ENCODE measurements at places on chromosomes 2 and 18.

GRCh38 chr2:119508756-119509155 lies 15.5 kb downstream of the SCTR start:
- DNase-seq, result no peak

DNA sequence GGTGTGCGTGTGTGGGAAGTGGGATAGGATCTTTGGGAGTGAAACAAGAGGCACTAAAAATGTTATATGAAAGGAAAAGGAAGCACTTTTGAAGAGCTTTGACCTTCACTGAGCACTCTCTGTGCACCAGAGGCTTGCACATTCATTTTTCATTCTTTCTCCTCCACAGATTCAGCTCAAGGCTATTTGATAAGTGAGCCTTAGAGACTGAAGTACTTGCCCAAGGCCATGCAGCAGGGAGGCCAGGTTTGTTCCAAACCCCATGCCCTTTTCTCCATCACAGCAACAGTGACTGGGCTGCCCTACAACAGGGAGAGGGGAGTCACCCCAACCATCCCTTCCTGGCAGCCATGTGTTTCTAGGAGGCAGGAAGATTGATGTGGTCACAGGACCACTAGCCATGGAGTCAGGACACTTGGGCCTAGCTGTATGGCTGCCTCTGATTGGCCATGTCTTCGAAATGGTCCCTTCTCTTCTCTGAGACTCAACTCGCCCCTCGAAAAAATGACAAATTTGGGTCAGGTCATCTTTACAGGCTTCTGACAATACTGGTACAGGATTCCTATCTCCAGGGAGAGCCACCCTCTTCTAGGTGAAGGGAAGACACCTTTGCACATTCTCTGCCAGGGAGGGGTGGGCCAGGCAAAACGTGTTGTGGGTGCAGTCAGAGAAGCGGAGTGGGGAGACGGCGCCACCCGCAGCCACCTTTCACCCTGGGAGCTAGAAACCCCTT lies 123.5 kb upstream of the MYCN start:
- no peak for DNase-seq

DNA sequence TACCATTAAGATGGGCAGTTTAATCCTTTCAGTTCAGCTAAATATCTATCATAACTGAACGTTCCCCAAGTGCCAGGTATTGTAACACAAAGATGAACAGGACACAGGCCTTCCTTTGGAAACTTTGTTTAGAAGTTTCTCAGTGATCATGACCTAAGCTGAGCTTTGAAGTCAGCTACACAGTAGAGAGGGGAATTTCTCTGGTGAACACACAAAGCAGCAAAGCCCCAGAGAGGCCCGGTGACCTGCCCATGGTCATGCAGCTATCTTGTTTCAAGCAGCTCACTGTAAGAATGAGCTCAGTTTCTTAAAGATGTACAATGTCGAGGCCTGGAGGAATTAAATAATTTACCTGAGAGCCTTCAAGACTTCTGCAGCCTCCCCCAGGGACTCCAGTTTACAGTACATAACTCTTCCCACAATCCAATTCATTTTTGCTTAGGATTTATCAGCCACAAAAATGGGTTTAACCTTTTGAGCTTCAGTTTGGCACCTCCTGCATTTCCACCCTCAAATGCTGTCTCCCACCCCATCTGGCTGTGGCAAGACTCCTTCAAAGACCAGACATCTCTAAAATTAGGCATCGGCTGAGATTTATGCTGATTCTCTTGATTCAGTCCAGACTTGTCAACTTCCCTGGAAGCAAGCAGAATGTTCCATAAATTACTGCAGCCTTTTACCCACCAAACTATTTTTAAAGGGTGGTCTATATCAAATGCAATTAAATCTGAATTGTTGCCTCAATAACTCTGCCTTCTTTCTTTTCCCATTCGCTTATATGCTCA lies 325.6 kb downstream of the TXNL1 start:
- no peak for DNase-seq

DNA sequence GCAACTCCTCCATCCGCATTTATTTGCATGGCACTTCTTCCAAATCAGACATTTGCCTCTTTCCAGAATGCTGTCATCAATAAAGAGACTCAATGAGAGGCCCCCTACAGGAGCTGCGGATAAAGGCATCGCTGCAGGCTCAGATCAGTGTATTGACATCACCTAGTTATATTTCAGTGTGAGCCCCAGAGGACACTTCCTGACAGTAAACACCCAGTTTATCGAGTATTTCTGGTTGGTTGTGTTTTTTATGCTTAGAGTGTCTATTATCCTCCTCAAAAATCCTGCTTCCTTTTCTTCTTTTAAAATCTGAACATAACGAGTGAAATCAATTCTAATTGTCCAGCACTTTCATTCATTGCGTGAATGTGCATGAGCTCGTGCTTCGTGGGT lies 38.8 kb downstream of the NRP2 start:
- peak; percentile 32 for DNase-seq

DNA sequence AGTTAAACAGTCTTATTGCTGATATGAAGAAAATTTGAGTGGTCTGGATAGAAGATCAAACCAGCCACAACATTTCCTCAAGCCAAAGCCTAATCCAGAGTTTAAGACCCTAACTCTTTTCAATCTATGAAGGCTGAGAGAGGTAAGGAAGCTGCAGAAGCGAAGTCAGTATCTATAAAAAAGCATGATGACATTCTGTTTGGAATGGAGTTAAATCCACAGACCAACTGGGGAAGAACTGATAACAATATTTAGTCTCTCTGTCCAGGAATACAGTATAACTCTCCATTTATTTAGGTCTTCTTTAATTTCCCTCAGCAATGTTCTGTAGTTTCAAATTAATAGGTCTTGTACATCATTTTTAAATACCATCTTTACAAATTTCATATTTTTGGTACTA lies 16.0 kb downstream of the PIGN start:
- no peak for DNase-seq

DNA sequence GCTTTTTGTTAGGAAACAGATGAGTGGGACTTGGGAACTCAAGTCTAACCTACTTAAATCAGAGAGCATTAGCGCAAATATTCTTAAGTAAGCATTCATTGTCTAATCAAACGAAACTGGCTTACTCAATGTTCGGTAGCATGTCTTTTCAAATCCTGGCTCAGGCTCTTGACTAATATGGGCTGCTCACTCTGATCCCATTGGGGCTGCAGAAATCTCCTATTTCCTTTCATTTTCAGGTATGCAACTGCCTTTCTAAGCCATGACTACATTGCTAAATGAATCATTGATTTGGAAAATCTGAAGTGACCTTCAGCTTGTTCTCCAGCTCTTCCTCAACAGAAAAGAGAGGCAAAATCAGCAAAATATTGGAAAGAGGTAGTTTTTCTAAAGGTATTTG lies 2084.4 kb upstream of the PIK3C3 start:
- DNase-seq, result no peak

GRCh38 chr2:164747783-164748433 lies 93.7 kb downstream of the COBLL1 start:
- DNase-seq, result no peak

- no peak for DNase-seq
These were observed 27.1 kb upstream of the DSC1 start for GRCh38 chr18:31189757-31190156.

DNA sequence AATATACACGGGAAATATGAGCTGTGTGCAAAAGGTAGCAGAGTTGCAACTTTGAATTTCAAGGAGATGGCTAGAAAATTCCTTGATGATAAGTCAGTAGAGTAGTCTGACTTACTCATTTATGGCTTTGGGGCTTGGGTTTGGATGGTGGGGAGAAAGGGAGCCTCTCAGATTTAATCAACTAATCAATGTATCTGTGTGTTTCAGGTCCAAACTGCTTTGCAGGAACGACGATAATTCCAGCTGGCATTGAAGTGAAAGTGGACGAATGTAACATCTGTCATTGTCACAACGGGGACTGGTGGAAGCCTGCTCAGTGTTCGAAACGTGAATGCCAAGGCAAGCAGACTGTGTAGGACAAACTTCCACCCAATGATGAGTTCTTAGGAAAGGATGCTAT lies 164.6 kb downstream of the VWC2L start:
- no peak for DNase-seq

DNA sequence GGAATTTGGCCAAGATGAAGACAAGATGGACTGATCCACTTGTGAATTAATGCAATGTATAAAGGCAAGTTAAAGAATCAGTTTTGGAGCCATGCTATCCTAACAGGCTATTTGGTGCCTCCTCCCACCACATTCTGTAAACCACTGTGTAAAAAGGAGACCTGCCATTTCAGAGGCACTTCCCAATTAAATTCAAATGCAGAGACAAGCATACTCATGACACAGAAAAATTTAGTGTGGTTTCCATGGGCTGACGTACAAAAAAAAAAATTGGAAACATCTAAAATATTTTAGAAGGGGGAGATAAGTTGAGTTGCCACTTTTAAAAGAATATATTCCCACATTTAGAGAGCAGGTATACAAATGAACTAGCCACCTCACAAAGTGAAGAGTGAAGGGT lies 112.1 kb downstream of the TCF4 start:
- no peak for DNase-seq

GRCh38 chr2:241598061-241598460 lies 38.9 kb downstream of the THAP4 start:
- no peak for DNase-seq
